Peyer's patch (tissue), 4 donors: ENCODE measurements at places on chromosomes 2 and 18.

- no peak for DNase-seq
Measured at GRCh38 chr2:170324640-170325046, 146.7 kb downstream of the MYO3B start.

DNA sequence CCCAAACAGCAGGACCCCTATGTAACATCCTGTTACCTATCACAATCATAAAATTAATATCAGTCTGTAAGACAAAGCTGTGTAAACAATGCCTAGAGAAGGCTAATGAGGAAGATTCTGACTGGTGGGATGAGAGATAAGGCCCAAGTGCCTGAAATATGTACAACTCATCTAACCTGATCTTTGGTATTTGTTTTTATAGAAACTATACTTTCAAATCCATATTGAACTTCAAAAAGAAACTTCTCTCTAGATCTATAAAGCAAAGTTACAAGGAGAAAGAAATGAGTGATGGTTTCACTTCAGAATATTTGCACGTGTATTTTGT, 36.1 kb upstream of the ITGA4 start:
- no peak for DNase-seq

- DNase-seq, result no peak
Measured at GRCh38 chr2:127640082-127641072, 5.6 kb upstream of the GPR17 start.

- no peak for DNase-seq
Measured at GRCh38 chr2:42138163-42139015, 30.8 kb upstream of the EML4 start.

DNA sequence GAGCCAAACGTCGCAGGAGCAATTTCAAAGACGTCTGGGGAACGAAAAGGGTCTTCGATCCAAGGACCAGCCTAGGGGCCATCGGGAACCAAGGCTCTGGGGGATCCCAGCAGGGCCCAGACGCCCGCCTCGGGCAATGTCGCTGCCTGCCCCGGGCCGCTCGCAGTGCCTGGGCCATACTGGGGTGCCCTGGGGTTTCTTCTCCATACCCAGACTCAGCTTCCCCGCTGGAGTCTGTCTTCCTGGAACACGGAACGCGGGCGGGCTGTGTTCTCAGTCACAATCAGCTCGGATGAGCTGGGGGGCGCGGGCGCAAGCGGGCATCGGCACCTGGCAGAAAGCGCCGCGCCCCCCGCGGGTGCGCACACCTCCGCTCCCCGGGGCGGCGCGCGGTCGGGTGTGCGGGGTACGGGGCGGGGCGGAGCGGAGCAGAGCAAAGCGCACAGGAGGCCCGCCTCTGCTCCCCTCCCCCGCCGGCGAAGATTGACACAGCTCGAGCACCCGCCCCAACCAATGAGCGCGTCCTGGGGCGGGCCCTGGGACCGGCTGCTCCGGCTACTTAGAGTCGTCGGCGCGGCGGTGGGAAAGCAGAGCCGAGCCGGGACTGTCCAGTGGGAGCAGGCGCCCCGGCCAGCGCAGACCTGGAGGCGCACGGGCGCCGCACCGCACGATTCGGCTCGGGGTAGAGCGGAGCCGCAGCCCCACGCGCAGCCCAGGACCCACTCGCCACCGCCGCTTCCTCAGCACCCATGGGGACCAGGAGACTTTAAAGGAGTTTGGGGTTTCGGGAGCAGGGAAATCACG, at the start of gene LRATD1:
TSS of gene LRATD1 (plus strand) at position 585 of the 804 bp plus-strand sequence. CDS start 1,263 bp downstream, outside the sequence.
- DNase-seq, result peak; percentile 23

GRCh38 chr2:85799215-85799956, 45.6 kb downstream of the ATOH8 start:
- no peak for DNase-seq

- DNase-seq, result peak; percentile 33
Measured at GRCh38 chr2:233090879-233091278, 30.7 kb downstream of the INPP5D start.

- DNase-seq, result no peak
Measured at GRCh38 chr2:95158441-95158840, 1.2 kb downstream of the ZNF514 start.

- DNase-seq, result no peak
Measured at GRCh38 chr2:138267161-138267901, 234.2 kb upstream of the SPOPL start.

GRCh38 chr2:26904839-26905238, 56.9 kb downstream of the DPYSL5 start:
- no peak for DNase-seq

- peak; percentile 53 for DNase-seq
Measured at GRCh38 chr2:233082222-233082930, 22.2 kb downstream of the INPP5D start.

DNA sequence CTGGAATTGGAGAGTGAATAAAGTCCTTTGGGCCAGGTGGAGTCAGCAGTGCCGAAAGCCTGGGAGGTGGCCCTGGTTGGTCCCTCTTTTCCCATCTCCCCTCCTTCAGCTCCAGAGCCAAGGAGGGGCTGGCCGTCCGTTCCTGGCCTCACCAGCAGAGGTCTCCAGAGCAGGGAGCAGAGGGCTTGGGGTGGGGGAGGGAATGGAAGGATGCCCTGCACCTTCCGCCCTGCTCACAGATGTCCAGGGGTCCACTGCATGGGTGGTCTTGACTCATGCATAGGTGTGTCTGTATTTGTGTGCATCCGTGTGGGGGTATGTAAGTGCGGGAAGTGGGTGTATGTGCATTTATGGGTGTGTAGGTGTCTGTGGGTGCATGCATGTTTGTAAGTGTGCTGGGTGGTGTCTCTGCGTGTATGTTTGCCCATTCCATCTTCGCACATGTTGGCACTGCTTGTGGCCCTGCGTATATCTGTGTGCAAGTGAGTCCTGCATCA, 201.8 kb downstream of the ZFP36L2 start:
- peak; percentile 80 for DNase-seq

- no peak for DNase-seq
Measured at GRCh38 chr2:96993367-96993766, 7.0 kb upstream of the FAM178B start.
